Uterus (tissue), 4 donors: ENCODE measurements at places on chromosomes 12 and 14. TPM values are rescaled to one million over a fixed set of nuclear protein-coding genes. Genes with fewer than 3 reads are reported as not detected.
A peak's percentile ranks its signal among the peaks of the same experiment; 100 is the strongest.

Gene PZP
- total RNA-seq = not detected

Gene LRTM2
- not detected for total RNA-seq

Gene SLCO1B1
- total RNA-seq = 0.35 TPM

Gene FGF6
- not detected for total RNA-seq

Gene AMHR2
- total RNA-seq = not detected

Gene TAS2R20
- total RNA-seq = 7.2 TPM

Gene HOXC6
- total RNA-seq = 1.2 TPM

Gene CISTR
- not detected for total RNA-seq

- H3K27ac ChIP-seq = no peak overlapping the region
- no peak overlapping the region for H3K4me3 ChIP-seq
- H3K27me3 ChIP-seq = no peaks in the 10 kb centered on the region
- no peaks in the 10 kb centered on the region for H3K36me3 ChIP-seq
Observed at GRCh38 chr12:93039062-93039461, 110.0 kb upstream of the EEA1 start.

- no peaks in the 10 kb centered on the region for H3K27me3 ChIP-seq
- H3K27ac ChIP-seq = no peak overlapping the region
- H3K4me1 ChIP-seq = no peaks in the 10 kb centered on the region
- no peaks in the 10 kb centered on the region for H3K36me3 ChIP-seq
- DNase-seq = no peak
- no peak overlapping the region for H3K4me3 ChIP-seq
Observed at GRCh38 chr12:42916143-42916542, 326.6 kb upstream of the PRICKLE1 start.

DNA sequence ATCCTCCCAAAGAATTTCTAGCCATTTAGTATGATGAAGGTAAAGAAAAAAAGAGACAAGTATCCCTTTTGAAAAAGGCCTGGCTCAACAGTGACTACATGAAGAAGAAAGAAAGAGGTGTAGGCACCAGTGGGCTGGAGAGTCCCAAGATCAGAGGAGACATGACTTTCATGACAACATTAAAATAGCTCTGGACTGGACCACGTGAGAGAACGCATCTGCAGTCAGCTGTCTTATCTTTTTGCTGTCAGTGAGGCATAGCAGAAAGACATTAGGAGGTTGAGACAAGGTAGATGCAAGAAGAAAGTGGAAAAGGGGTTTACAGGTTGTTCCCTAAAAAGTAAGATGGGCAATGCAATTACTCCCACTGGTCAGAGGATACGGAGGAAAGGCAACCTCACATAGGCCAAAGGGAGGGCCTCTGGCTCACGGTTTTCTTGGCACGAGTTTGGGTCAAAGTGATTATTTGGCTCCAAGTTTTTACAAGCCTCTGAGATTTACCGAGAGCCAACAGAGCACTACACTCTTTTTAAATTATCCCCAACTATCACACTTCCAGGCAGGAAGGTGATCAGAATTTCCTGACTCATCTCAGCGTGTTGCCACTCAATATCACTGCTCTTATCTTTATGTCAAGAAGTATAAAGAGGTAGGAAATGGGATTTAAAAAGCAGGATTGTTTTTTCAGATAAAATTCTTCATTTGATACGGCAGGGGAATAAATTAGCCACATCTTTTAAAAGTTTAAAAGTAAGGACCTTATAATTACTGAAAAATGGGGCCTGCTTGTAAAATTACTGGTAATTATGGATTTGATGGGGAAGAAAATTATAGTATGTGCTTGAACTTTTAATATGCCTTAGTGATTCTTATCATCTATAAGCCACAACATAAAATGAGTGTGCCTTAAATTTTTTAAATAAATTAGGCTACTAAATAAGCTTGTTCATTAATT lies 29.2 kb downstream of the TMTC1 start:
- no peak overlapping the region for H3K27ac ChIP-seq
- H3K4me3 ChIP-seq = no peak overlapping the region
- DNase-seq = no peak
- no peaks in the 10 kb centered on the region for H3K36me3 ChIP-seq
- H3K27me3 ChIP-seq = no peaks in the 10 kb centered on the region
- H3K4me1 ChIP-seq = no peaks in the 10 kb centered on the region

GRCh38 chr14:37048666-37049071 lies 123.7 kb downstream of the SLC25A21 start:
- H3K36me3 ChIP-seq = no peaks in the 10 kb centered on the region
- no peak overlapping the region for H3K4me3 ChIP-seq
- DNase-seq = no peak
- H3K4me1 ChIP-seq = no peaks in the 10 kb centered on the region

- H3K36me3 ChIP-seq = no peaks in the 10 kb centered on the region
- no peaks in the 10 kb centered on the region for H3K4me1 ChIP-seq
- no peaks in the 10 kb centered on the region for H3K27me3 ChIP-seq
- no peak overlapping the region for H3K4me3 ChIP-seq
- no peak for DNase-seq
Observed at GRCh38 chr12:75944097-75944904, 87.3 kb downstream of the PHLDA1 start.

GRCh38 chr14:40394634-40395340 lies 962.6 kb upstream of the FBXO33 start:
- H3K36me3 ChIP-seq = no peaks in the 10 kb centered on the region
- no peaks in the 10 kb centered on the region for H3K4me1 ChIP-seq
- DNase-seq = no peak
- H3K27ac ChIP-seq = no peak overlapping the region
- no peaks in the 10 kb centered on the region for H3K27me3 ChIP-seq

DNA sequence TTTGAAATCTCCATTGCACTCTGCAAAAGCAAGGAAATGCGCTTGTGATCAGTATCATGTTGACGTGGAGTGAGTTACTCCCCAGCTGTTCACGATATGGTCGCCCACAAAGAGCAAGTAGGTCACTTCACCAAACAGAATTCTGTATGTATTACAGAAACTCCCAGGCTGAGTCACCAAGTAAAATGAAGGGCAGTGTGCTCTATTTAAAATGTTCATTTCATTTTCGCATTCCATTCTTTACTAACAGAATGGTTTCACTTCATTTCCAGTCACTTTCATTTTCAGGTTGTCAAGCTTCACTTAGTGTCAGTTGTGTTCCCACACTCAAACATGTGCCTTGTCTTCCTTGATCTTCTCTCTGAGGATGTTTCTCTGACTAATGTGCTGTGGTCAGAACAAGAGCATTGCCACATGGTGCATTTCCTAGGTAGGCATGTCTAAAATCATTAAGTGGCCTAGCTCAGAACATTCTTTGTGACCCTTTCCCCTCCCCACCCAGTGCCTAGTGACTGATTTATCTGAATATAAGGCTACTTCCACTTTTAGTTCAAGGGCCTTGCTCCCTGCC lies 391.2 kb downstream of the RAD51B start:
- H3K4me3 ChIP-seq = no peak overlapping the region
- no peaks in the 10 kb centered on the region for H3K27me3 ChIP-seq
- DNase-seq = no peak
- H3K36me3 ChIP-seq = no peaks in the 10 kb centered on the region

- no peaks in the 10 kb centered on the region for H3K27me3 ChIP-seq
- H3K27ac ChIP-seq = no peak overlapping the region
- no peaks in the 10 kb centered on the region for H3K4me1 ChIP-seq
- DNase-seq = peak; percentile 60
- H3K36me3 ChIP-seq = no peaks in the 10 kb centered on the region
Observed at GRCh38 chr12:117836999-117837736, 131.6 kb downstream of the KSR2 start.

- no peak overlapping the region for H3K4me3 ChIP-seq
- H3K36me3 ChIP-seq = no peaks in the 10 kb centered on the region
- DNase-seq = no peak
- no peaks in the 10 kb centered on the region for H3K4me1 ChIP-seq
- peaks cover 5% of the 10 kb centered on the region for H3K27me3 ChIP-seq
- no peak overlapping the region for H3K27ac ChIP-seq
Observed at GRCh38 chr14:61632401-61632800, 62.9 kb upstream of the HIF1A start.

DNA sequence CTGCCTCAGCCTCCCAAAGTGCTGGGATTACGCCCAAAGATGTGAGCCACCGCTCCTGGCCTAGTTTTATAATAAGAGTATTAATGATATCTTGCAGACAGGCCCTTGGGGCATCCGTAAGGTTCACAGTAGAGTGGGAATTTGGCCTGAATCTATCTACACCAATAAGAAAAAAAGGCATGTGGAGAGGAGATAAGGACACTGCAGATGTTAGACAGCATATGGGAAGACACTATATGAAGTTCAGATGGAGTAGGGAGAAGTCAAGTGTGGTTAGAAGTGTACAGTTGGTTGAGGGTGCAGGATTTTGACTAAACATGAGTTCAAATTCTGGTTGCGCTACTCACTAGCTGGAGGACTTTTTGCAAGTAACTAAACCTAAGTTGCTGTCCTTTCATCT lies 8.5 kb upstream of the TTC8 start:
- no peak for DNase-seq
- H3K36me3 ChIP-seq = no peaks in the 10 kb centered on the region
- no peaks in the 10 kb centered on the region for H3K27me3 ChIP-seq
- H3K4me3 ChIP-seq = no peak overlapping the region
- no peaks in the 10 kb centered on the region for H3K4me1 ChIP-seq

GRCh38 chr14:48546996-48547395 lies 871.6 kb upstream of the MDGA2 start:
- H3K4me1 ChIP-seq = no peaks in the 10 kb centered on the region
- no peak overlapping the region for H3K27ac ChIP-seq
- H3K27me3 ChIP-seq = no peaks in the 10 kb centered on the region
- no peak for DNase-seq
- H3K4me3 ChIP-seq = no peak overlapping the region

- no peaks in the 10 kb centered on the region for H3K4me1 ChIP-seq
- H3K36me3 ChIP-seq = no peaks in the 10 kb centered on the region
- no peak overlapping the region for H3K4me3 ChIP-seq
- no peak overlapping the region for H3K27ac ChIP-seq
Observed at GRCh38 chr12:61891632-61892031, 368.6 kb upstream of the USP15 start.

- H3K27me3 ChIP-seq = no peaks in the 10 kb centered on the region
- no peak for DNase-seq
- H3K36me3 ChIP-seq = no peaks in the 10 kb centered on the region
- H3K27ac ChIP-seq = no peak overlapping the region
- H3K4me1 ChIP-seq = no peaks in the 10 kb centered on the region
Observed at GRCh38 chr14:77203611-77204458, 22.2 kb downstream of the TMEM63C start.

DNA sequence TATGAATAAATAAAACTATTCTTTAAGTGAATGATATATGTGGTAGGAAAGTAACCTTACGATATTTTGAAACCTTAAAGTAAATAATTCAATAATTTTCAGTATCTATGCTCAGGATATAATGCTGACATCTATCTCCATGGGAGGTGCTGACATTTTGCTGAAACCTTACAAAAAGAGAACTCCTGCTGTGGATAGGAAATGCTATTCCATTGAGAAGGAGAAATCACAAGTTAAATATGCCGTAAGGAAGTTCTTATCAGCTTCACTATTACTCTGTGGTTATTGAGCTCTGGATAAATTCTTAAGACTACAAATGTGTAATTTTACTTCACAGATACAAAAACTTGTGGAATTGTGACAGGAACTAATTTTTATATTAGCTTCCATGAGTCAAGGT lies 722.1 kb downstream of the TMTC2 start:
- H3K27me3 ChIP-seq = no peaks in the 10 kb centered on the region
- H3K27ac ChIP-seq = no peak overlapping the region
- no peak overlapping the region for H3K4me3 ChIP-seq
- H3K36me3 ChIP-seq = no peaks in the 10 kb centered on the region

DNA sequence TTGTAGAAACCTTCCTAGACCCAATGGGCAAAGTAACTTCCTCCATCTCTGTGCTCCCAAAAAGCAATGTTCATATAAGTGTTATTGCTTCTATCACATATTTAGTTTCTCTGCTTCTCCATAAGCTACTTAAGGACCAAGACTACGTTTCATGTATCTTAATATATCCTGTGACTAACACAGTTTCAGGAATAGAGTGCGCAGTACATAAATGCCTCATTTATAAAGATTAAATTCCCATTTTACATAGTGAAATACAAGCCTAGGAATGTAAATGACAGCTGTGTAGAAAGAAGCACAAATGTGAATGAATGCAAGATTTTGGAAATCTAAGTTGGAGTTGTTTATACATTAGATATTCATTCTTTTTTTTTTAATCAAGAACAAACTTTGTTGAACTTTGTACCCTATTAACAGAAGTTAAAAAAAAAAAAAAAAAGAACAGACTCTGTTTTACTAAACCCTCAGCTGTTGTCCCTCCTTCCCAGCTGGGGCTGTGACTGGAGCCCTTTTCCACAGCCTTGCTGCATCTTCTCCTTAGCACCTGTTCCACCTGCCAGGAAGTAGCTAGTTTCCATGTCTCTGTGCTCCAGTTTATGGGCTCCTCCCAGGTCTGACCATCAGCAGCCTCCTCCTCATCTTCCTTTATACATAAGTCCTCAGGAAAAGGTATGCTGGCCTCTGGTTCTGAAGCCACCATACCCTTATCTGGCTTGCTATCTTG lies 7.0 kb upstream of the METTL17 start:
- no peak for DNase-seq
- no peak overlapping the region for H3K27ac ChIP-seq
- H3K4me1 ChIP-seq = no peaks in the 10 kb centered on the region
- H3K36me3 ChIP-seq = no peaks in the 10 kb centered on the region

- H3K4me1 ChIP-seq = no peaks in the 10 kb centered on the region
- no peak overlapping the region for H3K27ac ChIP-seq
Observed at GRCh38 chr14:31320216-31320615, 100.1 kb downstream of the HEATR5A start.

GRCh38 chr12:104632724-104633201 lies 176.0 kb downstream of the CHST11 start:
- no peaks in the 10 kb centered on the region for H3K27me3 ChIP-seq
- H3K4me1 ChIP-seq = no peaks in the 10 kb centered on the region
- DNase-seq = peak; percentile 62
- no peaks in the 10 kb centered on the region for H3K36me3 ChIP-seq
- no peak overlapping the region for H3K4me3 ChIP-seq

DNA sequence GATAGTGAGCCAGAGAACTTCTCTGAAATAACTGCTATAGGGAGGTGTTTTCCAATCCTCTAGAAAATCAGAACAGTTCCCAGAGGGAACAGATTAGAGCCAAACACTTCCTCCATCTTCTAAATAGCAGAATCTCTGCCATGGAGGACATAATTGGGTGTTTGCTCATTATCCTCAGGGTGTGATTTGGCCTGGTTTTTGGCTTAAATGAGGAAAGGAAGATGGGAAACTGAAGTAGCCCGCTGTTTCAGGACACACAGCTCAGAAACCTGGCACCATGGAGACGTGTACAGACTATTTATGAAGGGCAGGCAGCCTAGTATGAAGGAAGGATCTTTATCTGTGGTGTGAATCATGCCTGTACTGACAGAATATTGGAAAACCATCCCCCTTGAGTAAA lies 231.7 kb upstream of the PRKD1 start:
- H3K27ac ChIP-seq = no peak overlapping the region
- no peak overlapping the region for H3K4me3 ChIP-seq
- no peaks in the 10 kb centered on the region for H3K4me1 ChIP-seq
- no peak for DNase-seq
- no peaks in the 10 kb centered on the region for H3K27me3 ChIP-seq

DNA sequence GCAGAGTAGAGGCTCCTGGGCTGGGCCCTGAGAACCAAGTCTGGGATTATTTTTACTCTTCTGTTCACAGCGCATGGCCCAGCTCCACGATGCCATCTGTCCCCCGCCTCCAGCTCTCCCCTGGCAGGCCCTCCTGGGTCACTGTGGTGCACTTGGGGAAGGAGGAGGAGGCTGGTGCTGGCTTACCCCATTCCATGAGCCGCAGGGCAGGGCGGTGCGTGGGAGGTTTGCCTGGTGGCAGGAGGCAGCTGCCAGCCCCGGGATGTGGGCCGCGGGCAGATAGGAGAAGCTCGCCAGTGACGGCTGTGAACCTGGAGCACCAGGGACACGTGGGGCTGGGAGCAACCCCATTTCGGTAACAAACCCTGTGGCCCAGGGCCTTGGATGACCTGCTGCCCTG lies 23.2 kb downstream of the TEAD4 start:
- no peak for DNase-seq
- no peak overlapping the region for H3K27ac ChIP-seq
- H3K4me3 ChIP-seq = no peak overlapping the region
- H3K27me3 ChIP-seq = no peaks in the 10 kb centered on the region
- no peaks in the 10 kb centered on the region for H3K36me3 ChIP-seq
